ENCODE measurements at places on chromosomes 2 and 18. TPM values are rescaled to one million over a fixed set of nuclear protein-coding genes. Genes with fewer than 3 reads are reported as not detected.

Gene ABCB6
- 17.8 TPM for total RNA-seq

Gene IL1B
- 8.9 TPM for total RNA-seq

Gene UBE2F
- total RNA-seq = 99.7 TPM

Gene ATL2
- total RNA-seq = 48.5 TPM

Gene AQP12B
- total RNA-seq = not detected

Gene PRKAG3
- not detected for total RNA-seq

Gene PLEKHH2
- total RNA-seq = 5.7 TPM

Gene POTEE
- total RNA-seq = not detected

Gene TRABD2A
- total RNA-seq = 1.3 TPM

Gene NGEF
- 0.47 TPM for total RNA-seq

Gene UGT1A4
- total RNA-seq = 0.12 TPM

Gene NT5DC4
- total RNA-seq = not detected

Gene TMEM178A
- total RNA-seq = 1.9 TPM

Gene RGPD4
- total RNA-seq = not detected

Gene MBP
- total RNA-seq = 14.1 TPM

Gene OST4
- total RNA-seq = 478 TPM

Gene TMEM247
- total RNA-seq = not detected

Gene CKAP2L
- 2.5 TPM for total RNA-seq

Gene LDAH
- total RNA-seq = 11.7 TPM

Gene IFIH1
- total RNA-seq = 42.4 TPM

Gene FOXI3
- not detected for total RNA-seq

Gene SCG2
- 0.29 TPM for total RNA-seq

Gene PROKR1
- total RNA-seq = not detected

Gene CAPN10
- 23.3 TPM for total RNA-seq

Gene RAMP1
- total RNA-seq = not detected

Gene C2orf92
- total RNA-seq = 0.78 TPM

Gene SLC4A5
- total RNA-seq = 0.18 TPM

Gene CD8B
- not detected for total RNA-seq

Gene CFC1
- total RNA-seq = not detected

Gene CHAC2
- total RNA-seq = 5.2 TPM

Gene SLC20A1
- total RNA-seq = 103 TPM

Gene NT5C1B
- not detected for total RNA-seq

Gene MC5R
- not detected for total RNA-seq

Gene GPR35
- 0.24 TPM for total RNA-seq

Gene KLHL29
- 8.3 TPM for total RNA-seq

Gene TUBB8B
- total RNA-seq = not detected

Gene SFT2D3
- 7.3 TPM for total RNA-seq

Gene DAW1
- total RNA-seq = 0.58 TPM

Gene ASB18
- not detected for total RNA-seq

Gene FAM161A
- total RNA-seq = 0.78 TPM

Gene STK25
- 285 TPM for total RNA-seq

Gene ALPG
- total RNA-seq = not detected

Gene HMSD
- total RNA-seq = not detected

Gene RNF125
- total RNA-seq = 1.6 TPM

Gene PARD6G
- 5.4 TPM for total RNA-seq

Data from glomerular endothelial cell (primary cell).